Trophoblast cell (in vitro differentiated cells and primary cell): ENCODE measurements at places on chromosomes 13 and 19.

GRCh38 chr13:44389060-44389666, 15.5 kb downstream of the SERP2 start:
- no peak for DNase-seq

GRCh38 chr13:44576351-44577235, 463 bp upstream of the TSC22D1 start:
- no peak for DNase-seq

DNA sequence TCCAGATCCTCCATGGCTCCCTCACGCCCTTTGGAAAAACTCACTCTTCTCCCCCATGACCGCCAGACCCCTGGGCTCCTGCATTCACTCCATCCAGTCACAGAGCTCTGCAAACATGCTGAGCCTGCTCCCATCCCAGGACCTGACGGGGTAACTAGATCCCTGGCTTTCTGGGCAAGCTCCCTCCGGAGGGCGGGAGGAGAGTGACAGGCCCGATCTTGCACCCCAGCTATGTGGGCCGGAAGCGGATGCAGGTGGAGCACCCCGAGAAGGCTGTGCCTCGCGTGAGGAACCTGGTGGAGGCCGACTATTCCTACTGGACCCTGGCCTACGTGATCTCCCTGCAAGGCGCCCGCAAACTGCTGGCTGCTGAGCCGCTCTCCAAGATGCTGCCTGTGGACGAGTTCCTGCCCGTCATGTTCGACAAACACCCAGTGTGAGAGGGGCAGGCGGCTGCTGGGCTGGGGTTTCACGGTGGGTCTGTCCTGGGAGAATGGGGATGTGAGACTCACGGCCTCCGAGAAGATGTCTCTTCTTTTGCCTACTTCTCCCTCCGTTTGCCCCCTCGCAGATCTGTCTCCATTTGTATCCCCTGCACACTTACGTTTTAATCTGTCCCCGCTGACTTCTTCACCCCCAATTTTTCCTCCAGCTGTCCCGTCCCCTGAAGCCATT, 25.2 kb downstream of the COLGALT1 start:
- no peak for DNase-seq

- no peak for DNase-seq
Observed at GRCh38 chr13:58712191-58712590, 1080.6 kb downstream of the PCDH17 start.

GRCh38 chr13:110519046-110519445, 42.5 kb downstream of the RAB20 start:
- DNase-seq, result no peak

DNA sequence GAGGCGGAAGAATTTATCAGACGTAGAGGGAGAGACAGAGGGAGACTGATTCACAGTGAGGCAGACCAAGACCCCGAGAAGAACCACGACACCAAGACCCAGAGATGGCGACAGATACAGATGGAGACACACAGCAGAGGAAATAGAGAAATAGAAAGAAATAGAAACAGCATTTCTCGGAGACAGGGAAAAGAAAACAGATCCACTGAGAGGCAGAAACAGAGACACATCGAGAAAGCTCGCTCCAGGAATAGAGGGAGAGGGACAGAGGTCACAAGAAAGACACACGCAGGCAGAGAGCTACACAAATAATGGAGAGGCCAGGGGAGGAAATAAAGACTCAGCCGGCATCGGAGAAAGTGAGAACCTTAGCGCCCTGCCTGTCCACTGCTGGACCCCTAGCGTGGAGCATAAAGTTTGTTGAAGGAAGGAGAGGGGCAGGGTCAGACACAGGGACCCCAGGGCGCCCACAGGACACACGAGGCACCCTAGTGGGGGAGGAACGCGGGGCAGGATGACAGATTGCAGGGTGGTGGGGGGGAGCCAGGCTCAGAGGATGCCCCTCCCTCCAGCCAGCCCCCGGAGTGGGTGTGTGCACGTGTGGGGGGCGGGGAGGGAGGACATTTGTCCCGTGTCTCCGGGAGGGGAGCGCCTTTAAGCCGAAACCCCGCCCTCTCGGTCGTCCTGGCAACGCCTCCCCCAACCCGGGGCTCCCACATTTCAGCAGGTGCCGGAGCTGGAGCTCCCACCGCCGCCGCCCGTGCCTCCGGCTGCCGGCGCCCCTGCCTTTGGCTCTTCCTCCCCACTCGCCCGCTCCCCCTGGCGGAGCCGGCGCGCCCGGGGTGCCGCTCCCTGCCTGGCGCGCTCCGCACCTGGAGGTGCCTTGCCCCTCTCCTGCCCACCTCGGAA, at the start of gene PRKCG:
PRKCG (plus strand) TSS at position 716 of the 909 bp plus-strand sequence. CDS start 298 bp downstream, outside the sequence.
- DNase-seq, result peak; percentile 31

- DNase-seq, result no peak
Observed at GRCh38 chr19:53957448-53958167, 5.1 kb upstream of the CACNG8 start.

GRCh38 chr13:45222919-45223318, 22.1 kb upstream of the KCTD4 start:
- no peak for DNase-seq

DNA sequence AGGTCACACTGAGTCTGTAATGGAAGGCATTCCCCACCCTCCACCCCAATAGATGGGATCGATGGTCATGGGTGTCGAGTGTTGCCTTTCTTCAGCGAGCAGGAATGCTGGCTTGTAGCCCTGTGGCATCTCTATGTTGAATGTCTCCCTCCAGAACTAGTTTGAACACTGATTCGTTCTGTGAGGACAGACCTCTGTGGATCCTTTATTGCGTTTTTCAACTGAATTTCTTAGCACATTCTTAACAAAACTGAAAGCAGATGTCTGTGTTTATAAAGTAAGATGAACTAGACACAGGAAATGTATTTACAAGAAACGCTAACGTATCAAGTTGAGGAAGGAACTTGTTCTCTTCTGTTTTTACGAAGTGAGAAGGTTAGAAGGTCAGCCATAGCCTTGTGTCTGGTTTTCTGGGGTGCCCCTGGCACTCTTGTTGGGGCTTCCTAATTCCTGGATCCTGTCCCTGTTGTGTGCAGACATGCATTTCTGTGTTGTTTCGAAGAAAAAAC, 36.8 kb upstream of the TM9SF2 start:
- DNase-seq, result no peak

GRCh38 chr13:95698047-95698749, 21.3 kb downstream of the DNAJC3 start:
- peak; percentile 47 for DNase-seq

DNA sequence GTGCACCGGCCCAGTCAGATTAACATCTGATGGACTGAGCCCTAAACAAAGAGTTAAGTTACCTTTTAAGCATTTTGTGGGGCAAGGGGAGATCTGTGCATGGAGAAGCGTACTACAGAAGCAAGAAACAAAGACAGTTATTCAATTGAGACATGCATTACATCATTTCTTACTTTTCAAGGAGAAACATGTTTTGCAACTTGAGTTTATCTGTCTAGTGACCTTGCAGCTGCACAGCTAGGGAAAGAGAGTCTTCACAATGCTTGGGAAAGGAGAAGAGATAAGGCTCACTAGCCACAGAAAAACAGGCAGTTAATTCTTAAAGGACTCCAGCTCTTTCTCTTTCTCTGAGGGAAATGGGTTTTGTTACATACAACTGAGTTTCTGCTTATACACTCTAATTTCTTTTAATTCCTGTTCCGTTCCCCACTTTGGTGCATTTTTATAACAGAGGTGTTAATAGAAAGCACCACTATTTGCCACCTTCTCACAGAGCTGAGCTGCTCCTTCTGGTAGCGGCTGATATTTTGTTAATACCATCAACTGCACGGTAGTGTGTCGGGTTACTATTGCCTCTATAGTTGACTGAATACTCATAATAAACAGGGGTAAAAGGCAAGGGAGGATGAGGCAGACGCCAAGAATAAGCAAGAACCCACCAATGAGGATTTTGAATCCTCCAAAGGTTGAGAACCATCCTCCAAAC, 55.9 kb downstream of the ZNF431 start:
- no peak for DNase-seq

DNA sequence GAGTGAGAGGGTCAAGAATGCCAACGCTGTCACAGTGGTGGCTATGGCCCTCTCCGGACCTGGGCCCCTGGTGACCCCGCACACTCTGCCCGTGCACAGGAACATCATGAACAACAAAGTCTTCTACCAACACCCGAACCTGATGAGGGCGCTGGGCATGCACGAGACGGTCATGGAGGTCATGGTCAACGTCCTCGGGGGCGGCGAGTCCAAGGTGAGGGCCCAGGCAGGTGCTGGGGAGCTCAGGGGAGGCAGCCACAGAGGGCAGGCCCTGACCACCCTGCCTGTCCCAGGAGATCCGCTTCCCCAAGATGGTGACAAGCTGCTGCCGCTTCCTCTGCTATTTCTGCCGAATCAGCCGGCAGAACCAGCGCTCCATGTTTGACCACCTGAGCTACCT, 62.6 kb downstream of the RYR1 start:
- DNase-seq, result no peak

DNA sequence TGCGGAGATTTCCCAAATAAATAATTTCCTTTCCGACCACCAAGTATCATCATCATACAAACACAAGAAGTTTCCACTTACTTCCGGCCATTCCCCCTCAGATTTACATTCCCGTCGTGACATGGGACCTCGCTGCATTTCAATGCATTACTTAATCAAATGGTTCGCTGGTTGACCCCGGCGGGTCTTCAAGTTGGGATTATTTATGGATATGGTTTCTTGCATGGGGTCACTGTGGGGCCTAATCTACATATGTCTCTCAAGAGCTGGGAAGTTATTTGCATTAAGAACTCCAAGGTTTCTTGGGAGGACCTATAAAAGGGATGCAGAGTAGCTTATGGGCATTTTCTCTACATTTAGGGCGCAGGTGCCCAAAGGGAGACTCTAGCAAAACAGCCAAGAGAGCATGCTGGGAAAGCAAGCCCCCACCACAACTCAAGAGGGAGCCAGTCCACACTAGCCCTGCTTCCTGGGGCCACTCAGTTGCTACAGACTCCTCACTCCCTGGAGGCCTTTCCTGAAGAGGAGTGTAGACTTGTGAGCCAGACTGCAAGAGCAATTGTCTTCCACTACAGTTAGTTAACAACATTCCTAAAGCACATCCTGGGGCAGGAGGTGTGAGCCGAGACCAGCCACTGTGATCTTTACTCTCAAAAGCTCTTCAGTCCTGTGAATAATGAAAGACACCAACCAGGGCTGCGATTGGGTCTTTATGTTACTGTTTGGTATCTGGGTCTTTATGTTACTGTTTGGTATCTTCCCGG, 125.3 kb downstream of the KATNAL1 start:
- no peak for DNase-seq

- no peak for DNase-seq
Observed at GRCh38 chr19:5079071-5079774, 110.3 kb downstream of the KDM4B start.

- DNase-seq, result no peak
Observed at GRCh38 chr19:11265177-11265784, 3.0 kb upstream of the DOCK6 start.

GRCh38 chr13:102651892-102652291, 43.0 kb downstream of the METTL21C start:
- DNase-seq, result peak; percentile 5

- no peak for DNase-seq
Observed at GRCh38 chr13:110044551-110045111, 258.2 kb upstream of the IRS2 start.

DNA sequence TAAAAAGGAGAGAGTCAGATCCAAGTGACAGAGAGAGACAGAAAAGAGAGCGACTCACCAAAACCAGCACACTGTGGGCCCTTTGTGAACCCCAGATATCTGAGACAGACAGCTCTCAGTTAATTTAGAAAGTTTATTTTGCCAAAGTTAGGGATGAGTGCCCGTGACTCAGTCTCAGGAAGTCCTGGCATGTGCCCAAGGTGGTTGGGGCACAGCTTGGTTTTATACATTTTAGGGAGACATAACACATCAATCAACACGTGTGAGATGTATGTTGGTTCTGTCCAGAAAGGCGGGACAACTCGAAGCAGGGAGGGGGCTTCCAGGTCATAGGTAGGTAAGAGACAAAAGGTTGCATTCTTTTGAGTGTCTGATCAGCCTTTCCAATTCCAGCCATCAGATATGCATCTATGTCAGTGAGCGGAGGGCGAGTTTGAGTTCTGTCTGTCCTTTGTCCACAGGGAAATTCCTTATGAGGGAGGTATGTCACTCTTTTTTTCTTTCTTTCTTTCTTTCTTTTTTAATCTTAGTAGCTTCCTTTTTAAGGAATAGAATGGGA, 37.2 kb upstream of the ATP11A start:
- DNase-seq, result no peak

GRCh38 chr19:39974377-39975155, 3.6 kb downstream of the PSMC4 start:
- no peak for DNase-seq

DNA sequence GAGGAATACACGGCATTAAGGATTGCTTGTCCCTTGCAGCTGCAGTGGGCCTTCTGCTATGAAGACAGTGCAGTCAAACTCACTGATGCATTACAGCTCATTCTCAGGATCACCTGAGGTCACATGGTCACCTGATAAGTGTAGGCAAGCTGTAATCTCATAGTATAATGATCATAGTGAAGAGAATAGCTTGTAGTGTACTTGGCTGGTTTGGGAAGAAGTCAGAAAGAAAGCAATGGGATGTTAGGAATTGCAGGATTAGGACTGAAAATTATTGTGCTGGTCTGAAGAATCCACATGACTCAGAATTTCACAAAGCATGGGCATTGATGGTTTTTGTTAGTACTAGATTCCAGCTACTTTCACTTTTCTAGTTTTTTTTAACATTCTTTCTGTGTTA, 76.7 kb downstream of the MBNL2 start:
- DNase-seq, result peak; percentile 84

GRCh38 chr13:108551674-108552073, 77.7 kb upstream of the MYO16 start:
- peak; percentile 6 for DNase-seq

- DNase-seq, result no peak
Observed at GRCh38 chr19:1116726-1117581, 13.2 kb downstream of the GPX4 start.

DNA sequence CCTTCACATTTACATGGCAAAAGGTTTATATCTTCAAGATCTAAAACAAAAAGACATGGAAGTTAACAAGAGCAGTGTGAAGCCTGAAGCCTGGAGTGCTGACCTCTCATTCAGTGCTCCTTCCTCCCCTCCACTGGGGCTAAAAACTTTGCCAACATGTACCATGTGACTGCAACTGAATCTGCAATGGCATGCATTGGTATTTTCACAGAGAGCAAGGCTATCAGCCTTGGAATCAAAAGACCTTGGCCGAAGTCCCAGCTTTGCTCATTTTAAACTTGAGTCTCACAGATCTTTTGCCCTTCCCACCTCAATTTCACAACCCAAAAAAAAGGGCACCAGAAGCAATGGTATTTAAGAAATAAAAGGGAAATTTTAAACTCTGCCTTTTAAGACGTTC, 325.1 kb downstream of the DCT start:
- DNase-seq, result no peak

DNA sequence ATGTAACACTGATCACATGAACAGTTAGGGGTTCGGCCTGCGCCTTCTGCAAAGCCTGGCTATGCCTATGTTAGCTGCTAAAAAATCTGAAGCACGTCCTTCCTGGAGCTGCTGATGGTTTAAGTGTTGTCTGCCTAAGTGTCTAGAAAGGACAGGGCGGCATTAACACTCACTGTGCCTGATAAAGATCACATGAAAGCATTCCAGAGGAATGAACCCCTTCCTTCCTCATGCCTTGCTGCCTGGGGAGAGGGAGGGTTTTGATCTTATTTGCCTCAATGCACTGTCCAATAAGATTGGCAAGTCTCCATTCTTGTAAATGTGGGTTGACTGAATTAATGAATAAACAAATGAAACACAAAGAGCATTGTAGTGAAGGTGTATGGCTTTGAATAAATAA, 5.2 kb downstream of the DOCK9 start:
- peak; percentile 80 for DNase-seq
